Activated naive CD8-positive, alpha-beta T cell treated with anti-CD3 and anti-CD28 coated beads for 36 hours (primary cell): ENCODE measurements at places on chromosomes 6 and 20. TPM values are rescaled to one million over a fixed set of nuclear protein-coding genes. Genes with fewer than 3 reads are reported as not detected.

DNA sequence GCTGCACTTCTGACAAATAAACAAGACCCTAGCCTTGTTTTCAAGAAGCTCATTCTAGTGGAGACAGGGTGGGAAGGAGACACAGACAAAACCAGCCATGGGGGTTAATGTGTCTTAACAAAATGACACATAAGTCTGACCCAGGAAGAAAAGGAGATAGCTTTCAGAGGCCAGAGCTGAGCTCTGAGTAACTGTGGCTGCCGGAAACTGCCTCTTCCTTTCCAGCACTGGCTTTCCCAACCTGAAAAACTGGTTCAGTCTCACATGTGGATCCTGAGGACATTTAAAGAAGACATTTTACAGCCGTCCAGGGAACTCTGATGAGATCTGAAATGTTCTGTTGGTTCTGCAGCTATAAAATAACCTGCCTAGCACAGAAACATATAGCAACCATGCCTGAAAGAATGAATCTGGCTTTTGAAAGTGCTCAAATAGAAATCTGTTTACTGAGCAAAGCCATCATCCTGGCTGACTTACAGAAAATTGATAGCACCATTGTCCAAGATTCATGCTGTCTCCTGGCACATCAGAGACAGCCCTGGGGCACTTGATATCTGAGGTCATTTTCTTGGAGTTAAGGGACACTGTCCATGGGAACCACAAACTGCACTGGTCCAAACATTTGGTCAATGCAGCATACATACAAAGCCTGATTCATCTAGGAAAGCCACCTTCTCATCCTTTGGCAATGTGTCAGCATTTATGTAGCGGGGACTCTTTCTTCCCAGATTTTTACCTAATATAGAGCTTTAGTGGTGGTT lies 83.2 kb upstream of the PAX1 start:
- H3K4me1 ChIP-seq: peaks cover 8% of the 10 kb centered on the region
- DNase-seq: no peak
- peaks cover 43% of the 10 kb centered on the region for H3K27me3 ChIP-seq

- no peaks in the 10 kb centered on the region for H3K36me3 ChIP-seq
- no peak overlapping the region for H3K27ac ChIP-seq
- no peak overlapping the region for H3K4me3 ChIP-seq
- no peaks in the 10 kb centered on the region for H3K27me3 ChIP-seq
- no peak for DNase-seq
These were observed 140.4 kb upstream of the TAB2 start for GRCh38 chr6:149176971-149177667.

- H3K4me3 ChIP-seq: no peak overlapping the region
- no peak overlapping the region for H3K27ac ChIP-seq
- no peak for DNase-seq
- H3K36me3 ChIP-seq: no peaks in the 10 kb centered on the region
- H3K27me3 ChIP-seq: peaks cover 6% of the 10 kb centered on the region
These were observed 89.8 kb upstream of the MAP3K7 start for GRCh38 chr6:90676516-90677300.

DNA sequence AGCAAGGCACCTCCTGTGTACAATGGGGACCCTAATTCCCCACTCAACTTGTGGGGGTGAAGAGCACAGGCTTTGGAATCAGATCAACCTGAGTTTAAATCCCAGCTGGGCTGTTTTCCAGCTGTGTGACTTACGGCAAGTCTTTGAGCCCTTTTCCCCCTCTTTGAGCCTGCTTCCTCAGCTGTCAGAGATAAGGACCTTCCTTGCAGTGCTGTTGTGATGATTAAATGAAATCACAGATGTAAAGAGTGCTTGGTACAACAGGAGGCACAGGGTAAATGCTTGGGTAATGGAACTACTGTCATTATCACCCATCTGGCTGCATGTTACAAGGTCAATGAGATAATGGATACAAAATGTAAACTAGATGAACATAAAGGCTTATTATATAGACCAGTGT lies 3.2 kb downstream of the SNX21 start:
- H3K27ac ChIP-seq: no peak overlapping the region
- no peaks in the 10 kb centered on the region for H3K36me3 ChIP-seq
- DNase-seq: no peak
- no peak overlapping the region for H3K4me3 ChIP-seq
- no peaks in the 10 kb centered on the region for H3K27me3 ChIP-seq
- peaks cover 8% of the 10 kb centered on the region for H3K4me1 ChIP-seq

KHDRBS2 gene
- total RNA-seq: not detected

- H3K4me1 ChIP-seq: peaks cover 2% of the 10 kb centered on the region
- no peaks in the 10 kb centered on the region for H3K36me3 ChIP-seq
- no peak for DNase-seq
- H3K27me3 ChIP-seq: peaks cover 8% of the 10 kb centered on the region
- H3K27ac ChIP-seq: no peak overlapping the region
These were observed 105.0 kb upstream of the QKI start for GRCh38 chr6:163309491-163310026.

GRCh38 chr6:11682561-11682975 lies 96.0 kb downstream of the ADTRP start:
- peaks cover 1% of the 10 kb centered on the region for H3K4me1 ChIP-seq
- H3K36me3 ChIP-seq: peaks cover 2% of the 10 kb centered on the region
- H3K27me3 ChIP-seq: no peaks in the 10 kb centered on the region

DNA sequence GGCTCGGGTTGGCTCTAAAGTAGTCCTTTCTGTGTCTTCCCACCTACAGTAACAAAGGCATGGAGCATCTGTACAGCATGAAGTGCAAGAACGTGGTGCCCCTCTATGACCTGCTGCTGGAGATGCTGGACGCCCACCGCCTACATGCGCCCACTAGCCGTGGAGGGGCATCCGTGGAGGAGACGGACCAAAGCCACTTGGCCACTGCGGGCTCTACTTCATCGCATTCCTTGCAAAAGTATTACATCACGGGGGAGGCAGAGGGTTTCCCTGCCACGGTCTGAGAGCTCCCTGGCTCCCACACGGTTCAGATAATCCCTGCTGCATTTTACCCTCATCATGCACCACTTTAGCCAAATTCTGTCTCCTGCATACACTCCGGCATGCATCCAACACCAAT lies 291.2 kb downstream of the ESR1 start:
- H3K4me1 ChIP-seq: peaks cover 4% of the 10 kb centered on the region
- no peak overlapping the region for H3K4me3 ChIP-seq
- no peak overlapping the region for H3K27ac ChIP-seq
- H3K27me3 ChIP-seq: no peaks in the 10 kb centered on the region

DNA sequence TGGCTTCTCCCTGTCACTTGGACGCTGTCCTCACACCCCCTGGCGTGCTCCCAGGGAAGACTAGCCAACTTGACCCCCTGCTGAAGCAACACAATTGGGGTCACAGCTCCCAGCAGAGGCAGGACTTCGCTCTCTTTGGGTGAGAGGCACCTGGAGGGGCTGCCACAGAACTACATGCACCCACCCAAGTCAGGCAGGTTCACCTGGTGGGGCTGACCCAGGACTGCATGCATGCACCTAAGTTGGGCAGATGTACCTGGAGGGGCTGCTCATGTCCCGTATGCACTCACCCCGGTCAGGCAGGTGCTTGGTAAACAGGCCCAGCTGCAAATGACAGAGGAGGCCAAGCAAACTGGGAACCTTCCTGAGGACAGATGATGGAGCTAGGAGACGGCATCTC lies 154.3 kb upstream of the RPS6KA2 start:
- no peak overlapping the region for H3K4me3 ChIP-seq
- H3K27me3 ChIP-seq: peaks cover 8% of the 10 kb centered on the region
- H3K4me1 ChIP-seq: no peaks in the 10 kb centered on the region
- no peak for DNase-seq
- H3K27ac ChIP-seq: no peak overlapping the region

DNA sequence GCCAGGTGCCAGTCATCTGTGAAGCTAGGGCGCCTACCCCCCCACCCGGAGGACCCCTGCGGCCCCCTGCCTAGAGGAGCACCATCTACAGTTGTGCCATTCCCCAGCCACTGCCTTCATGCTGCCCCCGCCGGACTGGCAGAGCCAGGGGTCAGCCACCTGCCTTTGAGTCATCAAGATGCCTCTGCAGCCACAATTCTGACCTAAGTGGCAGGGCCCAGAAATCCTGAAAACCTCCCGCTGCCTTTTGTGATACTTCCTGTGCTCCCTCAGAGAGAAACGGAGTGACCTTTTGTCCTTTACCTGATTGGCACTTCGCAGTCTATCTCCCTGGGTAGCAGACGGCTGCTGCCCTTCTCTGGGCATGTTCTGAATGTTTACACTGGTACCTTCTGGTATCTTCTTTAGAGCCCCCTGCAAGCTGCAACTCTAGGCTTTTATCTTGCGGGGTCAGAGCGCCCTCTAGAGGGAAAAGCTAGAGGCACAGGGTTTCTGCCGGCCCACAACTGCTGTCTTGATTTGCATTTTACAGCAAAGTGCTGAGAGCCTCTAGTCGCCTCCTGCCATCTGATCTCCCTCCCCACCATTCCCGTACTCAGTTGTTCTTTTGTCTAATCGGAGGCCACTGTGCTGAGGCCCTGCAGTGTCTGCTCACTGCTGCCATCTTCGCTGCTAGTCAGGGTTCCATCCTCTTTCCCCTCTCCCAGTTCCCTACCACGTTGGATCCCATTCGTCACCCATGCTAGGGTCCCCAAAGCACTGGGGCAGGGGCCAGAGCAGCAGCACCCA lies 26.9 kb downstream of the SPATA2 start:
- no peak overlapping the region for H3K27ac ChIP-seq
- H3K4me3 ChIP-seq: no peak overlapping the region
- peak; percentile 41 for DNase-seq

ELOVL2 gene
- total RNA-seq: not detected

VWA7 gene
- 1.7 TPM for total RNA-seq

KCNB1 gene
- total RNA-seq: not detected

GRCh38 chr6:132400883-132401617 lies at the start of gene MOXD1:
Gene MOXD1, minus strand, starts transcription at chr6:132401475. Its CDS starts 49 bp downstream, at chr6:132401426.
- H3K4me3 ChIP-seq: peak within 1 kb of the TSS; percentile 63
- H3K4me1 ChIP-seq: peaks cover 20% of the 10 kb centered on the region
- peak; percentile 29 for DNase-seq
- peaks cover 85% of the 10 kb centered on the region for H3K27me3 ChIP-seq

PRDM13 gene
- not detected for total RNA-seq

COL20A1 gene
- total RNA-seq: not detected

TRIM40 gene
- total RNA-seq: not detected

DNA sequence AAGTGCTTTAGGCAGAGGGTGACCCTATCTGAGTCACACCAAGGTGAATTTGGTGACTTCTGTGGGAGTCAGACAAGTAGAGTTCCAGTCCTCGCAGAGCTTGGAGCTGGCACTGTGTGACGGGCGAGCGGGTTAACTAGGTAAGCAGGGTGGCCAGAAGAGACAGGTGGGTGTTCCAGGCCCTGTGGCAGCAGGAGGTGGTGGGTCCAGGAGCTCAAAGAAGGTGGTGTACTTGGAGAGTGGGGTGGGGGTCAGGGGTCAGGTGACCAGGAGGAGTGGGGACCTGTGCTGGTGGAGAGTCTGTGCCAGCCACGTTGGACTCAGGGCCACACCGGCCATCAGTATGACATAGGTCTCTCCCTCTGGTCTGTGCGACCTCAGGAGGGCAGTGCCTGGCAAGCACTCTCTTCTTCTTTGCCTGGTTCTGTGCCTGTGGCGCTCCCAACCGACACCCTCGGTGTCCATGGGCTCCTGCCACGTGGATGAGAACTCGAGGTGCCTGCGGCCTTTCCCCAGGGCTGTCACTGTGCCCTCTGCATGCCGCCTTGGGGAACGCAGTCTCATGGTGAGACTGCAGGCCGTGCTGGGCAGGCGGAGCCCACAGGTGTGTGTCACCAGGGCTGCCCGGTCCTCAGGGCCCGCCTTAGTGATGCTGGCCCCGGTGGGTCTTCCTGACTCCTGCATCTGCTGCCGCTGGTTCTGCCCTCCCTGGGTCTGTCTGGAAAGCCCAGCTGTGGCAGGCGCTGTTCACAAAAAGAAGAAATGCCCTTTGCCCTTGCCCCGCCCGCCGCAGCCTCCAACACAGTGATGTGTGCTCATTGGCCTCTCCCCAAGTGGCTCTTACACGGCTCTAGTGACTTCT lies 1.6 kb downstream of the MRGBP start:
- H3K4me3 ChIP-seq: peak overlapping the region; percentile 91
- no peak for DNase-seq
- no peaks in the 10 kb centered on the region for H3K27me3 ChIP-seq
- H3K27ac ChIP-seq: peak overlapping the region; percentile 87

DNA sequence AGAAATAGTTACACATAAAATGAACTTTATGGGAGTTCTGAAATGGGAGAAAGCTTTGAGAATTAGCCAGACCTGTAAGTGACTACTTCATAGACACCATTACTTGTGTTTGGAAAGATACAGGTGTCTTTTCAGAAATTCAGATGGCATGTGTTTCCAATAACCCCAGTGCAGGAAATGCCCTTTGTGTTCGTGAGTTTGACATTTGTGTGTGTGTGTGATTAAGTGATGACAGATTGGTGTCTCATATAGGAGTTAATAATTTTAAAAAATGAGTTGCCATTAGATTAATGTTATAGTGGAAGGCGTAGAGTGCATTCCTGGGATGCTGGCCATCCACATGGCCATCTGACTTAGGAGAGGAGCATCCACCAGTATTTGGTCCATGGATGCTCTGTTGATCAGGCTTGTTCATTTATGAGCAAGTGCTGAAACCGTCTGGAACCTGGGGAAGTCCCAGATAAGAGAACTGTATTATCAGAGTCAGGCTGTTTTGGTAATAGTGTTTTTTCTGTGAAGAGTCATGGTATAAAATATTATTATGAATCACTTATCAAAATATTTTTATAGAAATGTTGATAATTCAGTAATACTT lies 3.1 kb downstream of the STK4 start:
- H3K4me3 ChIP-seq: peak overlapping the region; percentile 98
- H3K4me1 ChIP-seq: peaks cover 50% of the 10 kb centered on the region
- no peak for DNase-seq
- H3K27me3 ChIP-seq: peaks cover 4% of the 10 kb centered on the region

SLC17A2 gene
- total RNA-seq: not detected

DNA sequence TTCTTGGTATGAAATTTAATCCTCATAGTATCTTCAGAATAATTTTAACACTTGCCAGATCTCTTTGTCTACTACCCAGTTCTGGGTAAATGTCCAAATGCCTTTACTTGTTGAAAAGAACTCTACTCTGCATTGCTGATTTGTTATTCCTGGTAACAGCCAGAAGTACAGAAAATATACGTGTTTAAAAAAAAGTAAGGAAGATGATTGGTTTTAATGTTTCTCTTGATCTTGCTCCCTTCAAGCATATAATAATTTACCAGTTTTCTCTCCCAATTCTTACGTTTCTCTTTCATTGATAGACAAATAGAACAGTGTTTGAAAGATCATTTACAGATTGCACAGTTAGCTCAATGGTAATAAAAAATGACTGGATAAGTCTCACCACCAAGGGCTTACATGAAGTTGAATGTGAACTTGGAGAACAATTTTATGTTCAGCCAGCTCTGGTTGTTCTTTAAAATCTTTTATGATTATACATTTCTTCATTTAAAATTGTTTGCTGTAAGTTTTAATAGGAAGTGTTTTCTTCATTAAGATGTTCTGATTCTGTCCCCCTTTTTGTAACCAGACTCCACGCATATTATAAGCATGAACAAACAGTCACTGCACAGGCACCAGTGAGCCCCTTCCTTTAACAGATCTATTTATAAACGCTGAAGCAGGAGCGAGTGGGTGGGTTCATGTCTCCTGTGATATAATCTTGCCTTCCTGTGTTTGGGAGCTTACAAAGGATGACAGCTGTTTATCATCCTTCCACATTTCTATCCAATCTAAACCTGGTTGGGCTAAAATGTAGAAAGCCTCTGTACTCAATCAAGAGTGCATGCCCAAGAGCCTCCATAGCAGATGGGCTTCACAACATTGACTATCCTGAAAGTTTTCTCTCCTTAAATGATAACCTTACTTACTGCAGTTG lies 299.5 kb downstream of the PRL start:
- H3K4me1 ChIP-seq: no peaks in the 10 kb centered on the region
- peaks cover 3% of the 10 kb centered on the region for H3K27me3 ChIP-seq
- no peak overlapping the region for H3K4me3 ChIP-seq
- H3K27ac ChIP-seq: no peak overlapping the region

MLN gene
- not detected for total RNA-seq
